ENCODE measurements at places on chromosomes 2 and 18.

GRCh38 chr2:10345126-10345525 is 42.4 kb downstream of the HPCAL1 start:
- DNase-seq: no peak

DNA sequence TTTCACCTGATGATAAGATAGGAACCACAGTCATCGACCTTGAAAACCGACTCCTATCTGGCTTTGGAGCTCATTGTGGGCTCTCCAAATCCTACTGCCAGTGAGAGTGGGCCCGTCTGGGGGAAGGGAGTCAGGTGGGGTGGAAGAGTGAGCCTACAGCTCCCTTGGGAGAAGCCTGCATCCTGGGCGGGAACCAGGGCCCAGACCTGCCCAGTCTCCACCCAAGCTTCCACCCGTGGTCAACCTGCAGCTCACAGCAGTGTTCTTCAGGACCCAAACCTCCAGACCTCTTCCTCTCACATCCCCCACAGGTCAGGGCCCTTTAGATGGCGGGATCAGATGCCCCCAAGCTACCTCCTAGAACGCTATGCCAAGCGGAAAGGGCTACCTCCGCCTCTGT is 40.2 kb downstream of the LMAN2L start:
- DNase-seq: no peak

DNA sequence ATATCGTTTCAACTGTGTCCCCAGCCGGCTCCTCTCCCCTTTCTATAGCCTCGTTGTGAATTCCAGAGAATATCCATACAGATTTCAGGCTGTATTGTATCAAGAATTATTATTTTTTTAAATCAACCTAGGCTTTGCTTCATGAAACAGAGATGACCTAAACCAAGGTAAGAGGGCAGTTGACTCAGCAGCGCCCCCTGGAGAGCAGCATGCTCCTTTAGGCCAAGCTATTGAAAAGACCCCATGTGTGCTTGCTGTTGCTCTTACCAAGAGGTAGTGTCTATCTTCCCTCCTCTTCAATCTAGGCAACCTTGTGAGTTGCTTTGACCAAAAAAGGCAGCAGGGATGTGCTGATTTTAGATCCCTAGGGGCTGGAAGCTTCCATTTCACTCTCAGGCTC is 426.7 kb upstream of the SMIM21 start:
- no peak for DNase-seq

GRCh38 chr2:189181706-189182105 is 2.1 kb upstream of the COL5A2 start:
- no peak for DNase-seq

GRCh38 chr2:176129813-176130146 is 275 bp downstream of the HOXD8 start:
- DNase-seq: no peak

GRCh38 chr18:59820663-59821062 is 79.1 kb upstream of the PMAIP1 start:
- DNase-seq: no peak

GRCh38 chr2:138267902-138268254 is 233.7 kb upstream of the SPOPL start:
- no peak for DNase-seq

- DNase-seq: no peak
These were observed 16.4 kb upstream of the SERPINB13 start for GRCh38 chr18:63570721-63571120.

- DNase-seq: no peak
These were observed 460.8 kb upstream of the HS6ST1 start for GRCh38 chr2:128779301-128780095.

DNA sequence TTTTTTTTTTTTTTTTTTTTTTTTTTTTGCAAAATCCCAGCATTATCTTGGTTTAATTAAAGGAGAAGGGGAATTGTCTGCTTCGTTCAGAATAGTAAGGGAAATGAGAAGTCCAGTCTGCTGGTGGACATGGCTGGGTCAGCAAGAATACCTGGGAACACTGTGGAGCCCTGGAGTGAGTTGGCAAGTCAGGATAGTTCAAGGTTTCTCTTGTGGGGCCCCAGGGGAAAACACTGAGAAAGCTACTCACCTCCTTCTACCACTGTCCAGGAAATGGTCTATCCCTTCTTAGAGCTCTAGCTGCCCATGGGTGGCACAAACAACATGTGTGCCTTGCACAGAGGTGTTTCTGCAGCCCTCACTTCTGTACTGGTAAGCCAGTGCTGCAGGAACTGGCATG is 169.1 kb upstream of the SIX2 start:
- no peak for DNase-seq

GRCh38 chr18:54883816-54884604 is 55.7 kb downstream of the RAB27B start:
- DNase-seq: no peak

DNA sequence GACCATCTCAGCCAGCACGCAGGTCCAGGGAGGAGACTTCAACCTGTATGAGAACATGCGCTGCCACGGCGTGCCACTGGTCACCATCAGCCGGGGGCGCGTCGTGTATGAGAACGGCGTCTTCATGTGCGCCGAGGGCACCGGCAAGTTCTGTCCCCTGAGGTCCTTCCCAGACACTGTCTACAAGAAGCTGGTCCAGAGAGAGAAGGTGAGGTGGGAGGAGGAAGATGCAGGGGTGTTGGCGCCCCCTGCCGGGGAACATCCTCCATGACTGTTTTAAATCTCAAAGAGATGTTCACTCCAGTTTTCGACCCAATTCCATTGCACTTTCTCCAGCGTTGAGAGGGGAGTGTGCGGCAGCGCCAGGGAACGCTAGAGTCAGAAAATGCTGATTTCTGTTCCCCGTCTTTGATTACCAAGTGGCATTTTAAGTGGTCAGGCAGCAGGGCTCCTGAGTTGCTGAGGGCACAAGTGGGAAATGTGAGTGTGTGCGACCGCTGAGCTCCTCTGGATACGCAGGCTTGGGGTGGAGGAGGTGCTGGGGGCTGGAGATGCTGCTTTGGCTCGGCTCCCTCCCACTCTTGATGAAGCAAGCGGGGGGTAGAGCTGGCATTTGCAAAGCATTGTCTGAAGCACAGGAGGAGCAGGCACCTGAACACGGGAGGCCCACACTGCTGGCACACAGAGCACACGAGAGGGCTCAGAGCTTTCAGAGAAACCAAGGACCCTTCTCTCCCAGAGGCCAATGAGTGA is 27.7 kb upstream of the MAPRE3 start:
- peak; percentile 39 for DNase-seq

DNA sequence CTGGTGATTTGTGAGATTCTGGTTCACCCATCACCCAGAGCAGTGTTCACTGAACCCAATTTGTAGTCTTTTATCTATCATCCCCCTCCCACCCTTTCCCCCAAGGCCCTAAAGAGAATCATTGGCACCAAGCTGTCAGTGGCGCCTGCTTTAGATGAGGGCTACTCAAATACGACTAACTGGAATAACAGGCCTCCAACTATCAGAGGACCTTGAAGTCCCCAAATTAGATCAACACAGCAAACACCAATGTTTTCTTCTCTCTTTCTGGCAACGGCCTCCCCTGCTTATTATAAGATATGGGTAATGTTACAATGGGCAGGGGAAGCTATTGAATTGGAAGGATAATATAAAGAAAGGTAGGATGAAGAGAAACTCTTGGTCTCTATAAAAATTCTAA is 232.3 kb downstream of the SCG2 start:
- DNase-seq: no peak

- no peak for DNase-seq
These were observed 95.8 kb downstream of the SPP2 start for GRCh38 chr2:234146087-234146826.

GRCh38 chr2:71554706-71555056 is 101.3 kb downstream of the DYSF start:
- DNase-seq: no peak

- DNase-seq: no peak
These were observed 124.3 kb downstream of the TMEM18 start for GRCh38 chr2:552906-553305.

DNA sequence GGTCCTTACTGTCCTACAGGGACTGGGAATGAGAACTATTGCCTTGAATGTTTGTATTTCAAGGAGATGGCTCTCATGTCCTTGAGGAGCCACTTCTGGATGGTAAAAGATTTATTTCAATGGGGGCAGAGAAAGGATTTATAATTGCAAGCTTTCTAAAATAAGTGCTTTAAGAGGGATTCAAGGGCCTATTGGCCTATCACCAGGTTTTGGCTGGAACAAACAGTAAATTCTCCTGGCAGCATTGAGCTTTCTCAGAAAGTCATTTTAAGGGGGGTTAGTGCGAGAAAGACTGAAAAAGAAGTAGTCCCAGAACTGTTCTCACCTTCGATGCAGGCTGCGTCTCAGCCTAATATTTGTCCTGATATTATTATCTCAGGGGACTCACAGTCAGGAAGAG is 29.8 kb downstream of the DPP10 start:
- DNase-seq: no peak

DNA sequence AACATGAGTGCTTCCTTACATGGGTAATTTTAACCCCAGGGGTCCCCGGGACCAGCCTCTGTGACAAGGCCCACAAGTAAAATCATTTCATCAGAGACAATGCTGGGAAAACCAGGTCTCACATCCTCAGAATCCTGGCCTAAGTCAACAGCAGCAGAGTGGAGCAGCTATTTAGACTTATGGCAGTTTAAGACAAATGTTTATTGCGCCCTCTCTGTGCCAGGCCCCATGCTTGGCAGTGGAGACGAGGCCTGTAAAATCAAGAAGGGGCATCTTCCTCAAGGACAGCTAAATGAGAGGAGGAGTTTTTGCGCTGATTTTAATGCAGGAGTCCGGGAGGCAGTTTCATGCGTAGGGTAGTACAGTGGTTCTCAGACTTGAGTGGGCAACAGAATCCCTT is 56.0 kb upstream of the ACAA2 start:
- DNase-seq: no peak

- no peak for DNase-seq
These were observed 114.2 kb downstream of the NBAS start for GRCh38 chr2:15446961-15447360.

DNA sequence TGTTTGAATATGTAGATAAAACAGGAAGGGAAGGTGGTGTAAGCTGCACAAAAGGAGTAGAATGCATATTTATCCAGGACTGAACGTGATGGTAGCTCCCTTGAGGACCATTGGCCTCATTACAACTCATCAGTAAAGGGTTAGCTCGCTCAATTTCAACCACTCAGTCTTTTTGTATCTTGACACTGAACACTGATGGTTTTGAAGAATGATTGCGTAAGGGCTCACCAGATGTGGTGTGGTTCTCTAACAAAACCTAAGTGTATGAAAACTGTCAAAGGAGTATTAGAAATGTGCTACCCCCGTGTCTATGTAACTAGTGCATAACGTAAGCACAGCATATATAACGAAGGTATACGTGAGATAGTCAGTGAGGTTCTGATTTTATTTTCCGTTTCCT is 272.4 kb upstream of the THSD7B start:
- no peak for DNase-seq

DNA sequence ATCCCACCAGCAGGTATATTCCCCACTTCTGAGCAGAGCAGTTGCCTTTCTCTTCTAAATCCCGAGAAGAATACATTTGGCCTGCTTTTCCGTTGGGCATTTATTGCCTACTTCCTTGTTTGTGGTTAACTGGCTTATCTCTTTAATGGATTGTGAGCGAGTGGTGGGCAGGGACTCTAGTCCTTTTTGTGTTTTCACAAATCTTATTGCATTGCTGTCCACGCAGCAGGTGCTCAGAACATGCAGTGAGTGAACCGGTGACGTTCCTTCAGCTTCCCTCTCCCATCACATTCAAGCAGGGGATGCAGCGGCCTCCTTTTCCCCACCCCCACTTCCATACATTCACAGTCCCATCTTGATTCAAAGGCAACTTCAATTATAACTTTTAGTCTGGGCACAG is 28.9 kb upstream of the GAREM2 start:
- DNase-seq: no peak

GRCh38 chr2:226213717-226214116 is 585.9 kb downstream of the IRS1 start:
- DNase-seq: no peak

DNA sequence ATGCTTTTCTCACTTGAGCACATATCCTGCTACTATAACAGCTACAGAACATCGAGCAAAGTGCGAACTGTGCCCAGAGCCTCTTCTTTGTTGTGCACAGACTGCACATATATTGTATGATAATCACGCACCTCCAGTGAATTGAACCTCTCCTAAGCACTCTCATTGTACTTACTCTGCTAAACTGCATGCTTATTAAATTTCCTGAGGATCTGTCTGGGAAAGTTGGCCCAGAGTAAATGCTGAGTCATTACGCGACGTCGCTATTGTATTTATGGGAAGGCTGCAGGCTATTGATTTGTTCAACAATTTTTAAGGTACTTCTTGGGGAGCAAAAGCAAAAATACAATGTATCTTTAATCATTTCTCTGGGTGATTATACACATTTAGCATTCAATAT is 399.6 kb upstream of the DSEL start:
- no peak for DNase-seq

DNA sequence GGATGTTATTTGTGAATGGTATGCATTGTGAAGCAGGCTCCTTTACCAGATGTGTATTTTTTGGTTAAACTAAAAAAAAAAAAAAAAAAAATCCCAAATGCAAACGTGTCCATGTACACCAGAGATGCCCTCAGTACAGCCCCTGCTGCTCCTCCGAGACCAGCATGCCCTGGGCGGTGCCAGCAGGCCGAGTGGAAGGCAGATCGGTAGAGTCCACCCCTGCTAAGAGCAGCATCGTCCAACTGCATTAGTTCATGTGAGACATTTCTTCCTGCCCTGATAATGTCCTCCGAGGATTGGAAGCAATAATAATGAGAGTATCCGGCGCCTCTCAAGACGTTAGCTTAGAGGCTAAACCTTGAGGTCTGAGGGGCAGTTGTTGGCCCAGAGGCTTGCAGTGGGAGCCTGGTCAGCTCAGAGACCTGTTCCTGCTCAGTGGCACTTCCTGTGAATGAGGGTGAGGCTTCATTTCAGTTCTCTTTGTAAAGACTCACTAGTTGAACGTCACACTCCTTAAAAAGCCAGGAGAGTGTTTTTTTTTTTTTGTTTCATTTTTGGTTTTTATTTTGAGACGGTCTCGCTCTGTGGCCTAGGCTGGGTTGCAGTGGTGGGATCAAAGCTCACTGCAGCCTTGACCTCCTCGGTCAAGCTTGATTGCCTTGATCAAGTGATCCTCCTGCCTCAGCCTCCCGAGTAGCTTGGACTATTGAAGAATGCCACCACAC is 5.6 kb downstream of the SLC66A3 start:
- DNase-seq: no peak

Measured in stimulated activated CD8-positive, alpha-beta memory T cell treated with anti-CD3 and anti-CD28 coated beads, Interleukin-12 subunit alpha, Interleukin-12 subunit beta, amount 100 ng/mL, for 1 hour (primary cell).